ENCODE measurements at places on chromosomes 7 and 10.

- no peak for DNase-seq
Observed at GRCh38 chr10:126502441-126502840, 114.2 kb upstream of the ADAM12 start.

GRCh38 chr7:101466871-101467270, 104.2 kb downstream of the COL26A1 start:
- no peak for DNase-seq

- DNase-seq, result no peak
Observed at GRCh38 chr7:1026721-1027161, 17.6 kb upstream of the GPR146 start.

DNA sequence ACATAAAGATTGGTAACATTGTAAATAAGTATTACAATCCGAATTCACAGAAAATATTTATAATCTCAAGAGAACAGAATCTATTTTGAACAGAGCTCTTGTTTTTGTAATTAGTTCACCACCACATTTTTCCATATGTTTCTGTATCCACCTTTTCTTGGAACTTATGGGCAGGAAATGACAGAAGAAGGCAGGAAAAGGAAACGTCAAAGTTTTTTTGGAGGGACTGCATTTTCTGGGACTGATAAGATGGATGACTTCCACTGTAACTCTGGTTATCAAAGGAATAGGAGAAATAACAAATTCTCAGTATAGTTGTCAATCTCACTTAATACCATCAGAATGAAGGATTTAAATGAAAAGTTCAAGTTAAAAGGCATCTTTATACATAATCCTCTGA, 75.1 kb upstream of the SMNDC1 start:
- DNase-seq, result no peak

DNA sequence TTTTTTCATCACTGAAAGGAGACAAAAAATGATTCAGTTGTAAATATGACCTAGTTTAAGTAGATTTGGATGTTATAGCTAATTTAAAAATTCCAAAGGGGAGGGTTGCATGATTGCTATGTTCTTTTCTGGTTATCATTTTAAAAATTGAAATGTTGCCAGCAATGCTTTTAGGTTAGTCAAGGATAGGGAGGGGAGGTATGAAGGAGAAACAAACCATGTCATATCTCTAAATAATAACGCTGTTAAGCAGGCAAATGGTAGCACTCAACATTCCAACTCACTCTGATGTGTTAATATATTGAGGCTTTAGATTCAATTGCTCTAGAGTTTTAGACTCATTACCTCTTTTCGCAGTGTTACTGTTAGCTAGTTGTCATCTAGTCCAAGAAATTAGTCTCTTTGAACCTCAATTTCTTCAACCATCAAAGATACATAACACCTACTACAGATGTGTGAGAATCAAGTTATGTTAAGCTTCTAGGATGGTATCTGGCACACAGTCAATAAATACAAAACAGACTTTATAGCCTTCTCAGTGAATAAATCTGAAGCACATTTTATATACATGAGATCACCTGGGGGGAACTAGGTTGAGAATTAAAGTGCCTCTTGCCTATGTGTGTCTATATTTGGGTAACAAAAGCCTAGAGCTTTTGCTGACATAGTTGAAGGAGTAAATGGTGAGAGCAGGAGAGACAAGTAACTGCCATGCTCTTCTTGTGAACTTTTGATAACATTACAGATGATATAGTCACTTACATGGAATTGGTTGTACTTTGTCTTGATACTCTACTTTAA, 124.9 kb downstream of the CSTF2T start:
- no peak for DNase-seq

DNA sequence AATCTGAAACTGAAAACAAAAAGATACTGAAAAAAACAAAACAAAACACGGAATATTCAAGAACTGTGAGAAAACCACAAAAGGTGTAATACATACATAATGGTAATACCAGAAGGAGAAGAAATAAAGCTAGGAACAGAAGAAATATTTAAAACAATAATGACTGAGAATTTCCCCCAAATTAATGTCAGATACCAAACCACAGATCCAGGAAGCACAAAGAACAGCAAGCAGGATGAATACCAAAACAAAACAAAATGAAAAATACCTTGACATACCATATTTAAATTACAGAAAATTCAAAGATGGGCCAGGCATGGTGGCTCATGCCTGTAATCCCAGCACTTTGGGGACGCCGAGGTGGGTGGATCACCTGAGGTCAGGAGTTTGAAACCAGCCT, 57.7 kb upstream of the PARD3 start:
- DNase-seq, result no peak

DNA sequence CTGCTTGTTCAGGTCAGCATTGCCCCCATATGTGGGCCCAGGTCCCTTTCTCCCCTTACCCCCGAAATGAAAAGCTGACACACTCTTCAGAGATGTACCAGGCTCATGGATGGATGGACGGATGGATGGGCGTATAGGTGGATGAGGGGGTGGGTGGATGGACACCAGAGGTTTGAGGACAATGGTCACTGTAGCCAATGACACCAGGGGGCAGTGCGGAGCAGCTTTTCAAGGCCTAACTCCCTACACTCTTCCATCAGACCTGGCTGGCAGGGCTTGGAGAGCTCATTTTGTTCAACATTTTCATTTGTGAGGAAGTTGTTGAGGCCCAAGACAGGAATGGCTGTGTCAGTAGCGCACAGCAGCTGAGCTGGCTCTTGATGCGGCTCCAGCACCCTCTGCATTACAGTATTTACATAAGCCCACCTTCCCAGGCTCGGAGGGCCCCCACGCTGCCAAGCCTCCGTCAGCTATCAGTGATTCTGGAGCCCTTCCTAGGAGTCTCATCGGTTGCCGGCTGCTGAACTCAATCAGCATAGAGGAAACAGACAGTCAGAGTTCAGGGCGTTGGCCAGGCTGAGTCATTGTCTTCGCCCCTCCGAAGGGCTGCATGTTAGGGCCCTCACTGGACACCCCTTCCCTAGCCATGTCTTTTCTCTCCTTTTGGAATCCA, 11.6 kb upstream of the FFAR4 start:
- peak; percentile 38 for DNase-seq

DNA sequence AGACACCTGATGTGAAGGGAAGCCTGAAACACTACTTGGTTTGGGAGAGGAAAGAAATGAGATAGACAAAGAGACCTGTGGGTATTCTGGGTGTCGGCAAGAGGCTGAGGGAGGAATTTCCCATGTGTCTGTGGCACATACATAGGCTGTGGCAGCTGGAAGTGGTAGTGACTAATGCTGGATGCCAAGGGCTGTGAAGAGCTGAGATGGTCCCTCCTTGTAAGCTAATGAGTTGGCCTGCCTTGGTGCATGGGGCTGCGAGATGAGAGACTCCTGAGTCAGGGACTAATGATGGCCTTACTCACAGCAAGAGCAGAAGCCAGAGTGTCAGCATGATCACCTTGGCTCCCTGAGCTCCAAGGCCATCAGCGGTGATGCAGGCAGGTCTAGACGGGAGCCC, 119.0 kb upstream of the EEPD1 start:
- no peak for DNase-seq

DNA sequence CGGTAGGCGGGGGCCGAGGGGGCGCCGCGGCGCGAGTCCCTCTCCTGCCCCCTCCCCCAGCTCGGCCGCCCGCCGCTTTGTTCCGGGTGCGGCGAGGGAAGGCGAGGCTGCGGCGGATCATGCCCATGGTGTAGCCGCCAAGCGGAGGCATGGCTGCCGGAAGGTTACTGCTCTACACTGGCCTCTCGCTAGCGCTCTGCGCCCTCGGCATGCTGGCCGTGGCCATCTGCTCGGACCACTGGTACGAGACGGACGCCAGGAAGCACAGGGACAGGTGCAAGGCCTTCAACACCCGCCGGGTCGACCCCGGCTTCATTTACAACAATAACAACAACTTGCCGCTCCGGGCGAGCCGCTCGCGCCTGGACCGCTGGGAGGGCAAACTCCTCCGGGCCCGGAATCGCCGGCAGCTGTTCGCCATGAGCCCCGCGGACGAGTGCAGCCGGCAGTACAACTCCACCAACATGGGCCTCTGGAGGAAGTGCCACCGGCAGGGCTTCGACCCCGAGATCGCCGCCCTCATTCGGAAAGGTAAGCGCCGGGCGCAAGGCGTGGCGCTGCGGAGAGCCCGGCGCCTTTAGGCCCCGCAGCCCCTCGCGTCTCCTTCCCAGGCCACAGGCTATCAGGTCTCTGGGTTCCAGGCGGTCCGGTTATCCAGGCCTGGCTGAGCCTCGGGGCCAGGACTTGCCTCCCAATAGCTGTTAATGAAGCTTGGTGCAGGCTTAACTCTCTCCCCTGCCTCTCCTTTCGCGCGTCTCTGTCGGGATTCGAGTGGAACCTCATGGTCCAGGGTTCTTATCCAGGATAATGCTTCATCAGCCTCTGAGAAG, 513 bp downstream of the TMEM178B start:
- no peak for DNase-seq

- DNase-seq, result no peak
Observed at GRCh38 chr7:89182116-89182515, 386.6 kb upstream of the TEX47 start.

DNA sequence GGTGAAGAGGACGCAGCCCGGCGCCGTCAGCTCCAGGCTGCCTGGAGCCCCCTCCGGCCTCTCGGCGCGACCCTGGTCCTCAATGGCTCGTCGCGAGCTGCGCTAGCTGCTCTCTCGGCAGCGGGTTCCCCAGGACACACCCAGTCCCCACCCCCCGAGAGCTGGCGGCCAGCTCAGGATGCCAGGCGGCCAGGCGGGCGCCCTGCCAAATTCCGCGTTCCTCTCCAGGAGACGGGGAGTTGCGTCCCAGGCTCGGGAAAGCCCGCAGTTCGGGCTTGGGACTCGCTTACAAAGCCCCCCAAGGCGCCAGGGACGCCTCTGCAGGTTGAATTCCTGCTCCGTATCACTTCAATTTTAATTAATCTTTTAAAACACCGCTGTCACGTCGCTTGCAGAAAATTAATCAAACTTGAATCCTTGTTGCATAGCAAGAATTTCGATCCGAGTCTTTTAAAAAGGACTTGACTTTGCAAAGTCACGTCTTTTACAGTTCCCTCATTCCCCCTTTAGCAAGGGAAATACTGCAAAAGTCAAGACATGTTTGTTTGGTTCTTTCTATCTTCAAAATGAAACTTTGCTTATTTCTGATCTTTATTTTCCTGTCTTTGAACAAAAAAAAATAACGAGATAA, 28.2 kb downstream of the SKIDA1 start:
- DNase-seq, result peak; percentile 23

GRCh38 chr10:91758303-91759146, 39.7 kb upstream of the TNKS2 start:
- peak; percentile 65 for DNase-seq

GRCh38 chr7:129740574-129741410, 129.3 kb downstream of the NRF1 start:
- no peak for DNase-seq

- DNase-seq, result no peak
Observed at GRCh38 chr7:142745745-142746144, 3.5 kb upstream of the PRSS1 start.

DNA sequence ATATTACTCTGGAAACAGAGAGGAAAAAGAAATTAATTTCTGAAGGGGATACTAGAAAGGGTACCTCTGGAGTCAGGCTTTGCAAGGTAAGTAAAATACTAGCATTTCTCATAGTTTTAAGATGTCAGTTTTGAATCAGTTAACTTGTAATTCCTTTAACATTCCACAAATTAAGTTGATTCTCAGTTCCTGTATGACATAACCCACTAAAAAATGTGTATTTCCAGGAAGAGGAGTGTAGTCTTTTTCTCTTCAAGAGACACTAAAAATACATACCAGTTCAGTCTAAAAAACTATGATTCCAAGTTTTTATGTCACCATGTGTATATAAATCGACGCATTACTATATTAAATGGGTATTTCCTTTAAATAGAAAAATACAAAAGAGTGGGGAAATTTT, 113.2 kb downstream of the CDK6 start:
- DNase-seq, result no peak

- DNase-seq, result no peak
Observed at GRCh38 chr7:125592331-125592730, 662.7 kb upstream of the POT1 start.

GRCh38 chr7:83603649-83604048, 45.3 kb downstream of the SEMA3E start:
- DNase-seq, result no peak

DNA sequence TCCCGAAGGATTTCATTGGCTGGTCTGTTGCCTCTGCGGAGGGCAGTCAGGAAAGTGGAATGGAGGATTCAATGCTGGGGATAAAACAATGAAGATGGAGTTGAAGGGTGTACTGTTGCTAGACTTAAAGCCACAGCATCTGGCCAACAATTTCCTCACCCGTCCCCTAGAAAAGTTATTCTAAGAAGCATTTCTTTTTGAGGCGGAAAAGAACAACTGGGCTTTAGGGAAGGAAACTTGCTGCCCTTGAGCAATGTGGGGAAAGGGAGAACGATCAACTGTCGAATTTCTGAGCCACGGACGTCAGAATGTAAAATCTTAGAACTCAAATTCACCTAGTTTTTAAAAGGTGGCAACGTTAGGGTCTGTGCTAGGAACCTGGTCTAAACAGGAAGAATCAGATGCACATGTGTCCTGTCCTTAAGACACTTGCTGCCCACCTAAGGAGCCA, 664 bp downstream of the FMC1 start:
- no peak for DNase-seq

GRCh38 chr10:36761121-36761520, 364.3 kb upstream of the ANKRD30A start:
- no peak for DNase-seq

DNA sequence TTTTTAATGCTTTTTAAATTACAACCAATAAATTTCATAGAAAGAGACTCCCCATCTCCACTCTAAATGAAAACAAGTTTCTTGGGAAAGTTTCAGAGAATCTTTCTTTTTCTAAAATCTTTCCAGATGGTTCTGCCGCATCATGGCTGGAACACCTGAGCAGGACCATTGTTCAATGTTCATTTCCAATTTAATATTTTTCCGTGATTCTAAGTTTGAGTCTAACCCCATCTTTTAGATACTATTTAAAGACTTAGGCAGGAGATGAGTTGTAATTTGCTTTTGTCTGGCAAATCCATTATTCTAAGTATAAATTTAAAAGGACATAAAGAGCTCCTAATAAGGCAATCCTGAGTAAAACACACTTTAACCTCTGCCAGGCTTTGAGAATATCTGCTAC, 325.2 kb downstream of the BICC1 start:
- no peak for DNase-seq

GRCh38 chr7:49295146-49295545, 370.8 kb downstream of the CDC14C start:
- no peak for DNase-seq

DNA sequence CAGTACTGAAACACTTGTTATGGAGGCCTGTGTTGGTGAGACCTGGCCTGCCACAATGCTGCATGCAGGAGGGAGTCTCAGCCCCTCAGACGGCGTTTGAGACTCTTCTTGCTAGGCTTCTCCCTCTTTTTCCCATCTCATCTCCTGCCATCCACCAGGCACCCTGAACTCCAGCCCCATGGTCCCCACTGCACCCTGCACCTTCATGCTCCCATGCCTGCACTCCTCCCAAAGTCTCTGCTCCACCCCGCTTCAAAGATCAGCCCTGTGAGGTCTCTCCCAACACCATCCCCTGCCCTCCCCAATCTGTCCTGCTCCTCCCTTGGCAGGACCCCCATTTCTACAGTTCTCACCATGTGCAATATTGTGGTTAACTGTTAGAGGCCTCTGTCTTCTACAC, 61.7 kb downstream of the VOPP1 start:
- DNase-seq, result no peak

GRCh38 chr10:72026278-72027111, 61.9 kb downstream of the SPOCK2 start:
- no peak for DNase-seq

GRCh38 chr7:141128506-141128905, 54.6 kb downstream of the TMEM178B start:
- no peak for DNase-seq

GRCh38 chr7:142866361-142867096, 11.7 kb downstream of the EPHB6 start:
- DNase-seq, result peak; percentile 28

- no peak for DNase-seq
Observed at GRCh38 chr10:48285710-48286109, 11.2 kb upstream of the FRMPD2 start.

Measured in CD4-positive, alpha-beta T cell treated with Interleukin-10 for 1 hour (primary cell).